ENCODE measurements at places on chromosomes 3 and 15.

DNA sequence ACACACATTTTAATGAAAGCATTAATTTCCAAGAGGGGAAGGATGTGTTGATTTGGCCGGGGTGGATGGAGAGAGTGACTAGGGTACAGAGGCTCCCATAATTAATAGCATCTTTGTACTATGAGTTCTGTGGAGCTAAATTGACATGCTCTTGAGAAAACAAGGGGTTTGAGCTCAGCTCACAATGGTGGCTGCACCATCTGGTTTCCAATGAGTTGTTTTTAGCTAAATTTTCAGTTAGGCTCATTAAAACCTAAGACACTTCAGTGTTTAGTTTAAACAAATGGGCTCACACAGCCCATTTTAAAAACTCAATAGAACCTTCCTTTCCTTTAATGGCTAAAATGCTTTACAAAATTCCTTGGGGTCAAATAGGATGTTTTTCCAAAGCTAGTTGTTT lies 199.7 kb downstream of the TNIK start:
- DNase-seq = no peak

DNA sequence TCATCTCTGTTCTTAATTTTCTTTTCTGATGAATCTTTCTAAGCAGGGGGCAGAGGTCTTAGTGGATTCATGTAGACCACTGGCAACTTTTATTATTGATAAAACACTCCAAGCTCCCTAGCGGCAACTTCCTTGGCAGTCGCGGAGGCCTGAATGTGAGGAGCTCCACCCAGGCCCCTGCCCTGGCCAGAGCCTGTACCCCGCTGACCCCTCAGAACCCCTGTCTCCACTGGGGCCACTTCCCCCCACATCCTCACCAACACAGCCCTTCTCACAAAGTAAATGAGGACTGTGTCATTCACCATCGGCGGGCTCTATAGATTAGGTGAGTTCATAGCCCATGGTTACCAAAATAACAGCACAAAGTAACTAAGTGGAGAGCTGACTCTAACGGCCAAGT lies 111.6 kb downstream of the TPRA1 start:
- DNase-seq = no peak

GRCh38 chr15:40859206-40859851 lies 14.7 kb downstream of the RHOV start:
- peak; percentile 81 for DNase-seq

DNA sequence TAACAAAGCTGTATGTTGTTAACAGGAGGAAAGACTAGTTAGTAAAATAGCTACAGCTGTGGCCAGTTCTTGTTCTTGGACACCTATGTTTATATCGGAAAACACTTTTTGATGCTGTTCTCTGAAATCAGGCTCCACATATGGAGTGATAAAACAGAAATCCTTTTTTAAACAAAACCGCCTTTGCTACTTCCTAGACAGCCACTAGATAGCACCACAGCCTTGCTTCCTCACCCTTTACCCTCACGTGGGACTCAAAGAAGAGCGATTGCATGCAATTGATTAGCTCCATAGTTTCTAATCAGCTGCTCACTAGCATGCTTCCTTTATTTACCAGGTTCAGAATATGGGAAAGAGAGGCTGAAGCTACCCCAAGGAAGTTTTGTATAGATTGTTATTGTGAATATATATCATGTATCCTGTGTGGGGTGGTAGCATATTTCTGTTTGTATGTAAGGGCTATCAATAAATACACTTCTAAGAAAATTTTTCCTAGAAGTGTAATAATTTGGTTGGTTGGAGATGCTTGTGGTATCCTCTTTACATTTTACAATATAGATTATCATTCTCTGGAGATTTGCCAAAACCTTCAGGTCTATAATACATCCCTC lies 4.3 kb upstream of the MTFMT start:
- DNase-seq = no peak

- DNase-seq = no peak
Measured at GRCh38 chr3:155019575-155019974, 60.5 kb upstream of the MME start.

GRCh38 chr3:125147491-125147820 lies 65.1 kb downstream of the SLC12A8 start:
- no peak for DNase-seq

DNA sequence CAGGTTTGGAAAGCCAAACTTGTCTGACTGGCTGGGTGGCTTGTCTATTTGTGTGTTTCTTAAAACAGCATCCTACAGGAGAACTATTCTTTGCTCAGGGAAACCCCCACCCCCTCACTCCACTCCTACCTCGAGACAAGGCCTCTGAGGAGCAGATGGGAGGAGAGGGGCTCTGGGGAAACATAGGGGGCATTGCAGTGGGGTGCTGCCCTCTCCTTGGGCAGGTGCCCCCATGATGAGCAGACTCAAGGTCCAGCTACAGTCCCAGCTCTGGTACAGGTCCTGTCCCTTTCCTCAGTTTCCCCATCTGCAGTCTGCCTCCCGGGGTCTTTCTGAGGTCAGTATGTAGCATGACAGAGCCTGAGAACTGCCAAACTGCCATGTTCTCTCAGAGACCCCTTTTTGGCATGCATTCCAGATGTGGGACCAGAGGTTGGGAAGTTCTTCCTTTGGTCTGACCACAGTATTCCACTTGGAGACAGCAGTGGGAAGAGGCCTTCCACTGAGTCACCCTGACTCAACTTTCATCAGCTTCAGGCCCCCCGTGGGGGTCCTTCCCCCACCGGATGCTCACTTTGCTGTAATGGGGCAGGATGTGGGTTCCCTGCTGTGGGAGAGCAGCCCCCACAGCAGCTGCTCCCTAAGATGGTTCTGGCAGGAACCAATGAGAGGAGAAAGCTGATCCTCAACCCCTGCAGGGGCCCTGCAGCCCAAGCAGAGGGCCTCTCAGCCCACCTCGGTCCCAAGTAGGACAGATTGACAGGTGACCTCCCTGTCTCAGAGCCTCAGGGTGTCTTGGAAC lies 32.3 kb upstream of the CYP11A1 start:
- DNase-seq = no peak

DNA sequence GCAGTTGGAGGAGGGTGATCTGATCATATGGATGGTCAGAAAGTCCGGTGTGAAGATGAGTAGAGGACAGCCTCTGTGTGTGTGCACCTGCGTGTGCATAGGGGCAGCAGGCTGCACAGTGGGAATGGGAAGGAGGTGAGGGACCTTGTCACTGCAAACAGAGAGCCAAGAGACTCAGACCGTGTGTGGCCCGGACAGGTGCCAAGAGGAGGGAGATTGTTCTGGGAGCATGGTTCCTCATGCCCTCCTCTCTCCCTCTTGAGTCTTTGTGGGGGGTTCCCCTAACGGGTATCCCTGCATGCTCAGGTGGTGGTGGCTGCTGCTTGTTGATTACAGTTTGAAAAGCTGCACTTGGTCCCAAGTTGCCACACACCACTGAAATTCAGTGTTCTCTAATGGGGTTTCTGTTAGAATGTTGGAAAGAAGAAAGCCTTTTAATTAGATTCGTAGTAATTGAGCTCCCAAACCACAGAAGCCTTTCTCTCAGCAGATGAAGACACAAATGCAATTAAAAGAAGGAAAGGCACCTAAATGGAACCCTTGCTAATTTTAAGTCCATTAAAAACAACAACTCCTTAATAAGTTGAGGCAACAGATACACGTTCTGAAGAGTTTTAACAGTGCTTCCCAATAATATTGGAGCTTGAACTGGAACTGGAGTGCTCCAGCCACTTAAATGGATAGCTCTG lies 68.9 kb downstream of the CHRNA7 start:
- no peak for DNase-seq
